C1 segment of cervical spinal cord (tissue), 14 donors: ENCODE measurements at places on chromosomes 4 and X.

DNA sequence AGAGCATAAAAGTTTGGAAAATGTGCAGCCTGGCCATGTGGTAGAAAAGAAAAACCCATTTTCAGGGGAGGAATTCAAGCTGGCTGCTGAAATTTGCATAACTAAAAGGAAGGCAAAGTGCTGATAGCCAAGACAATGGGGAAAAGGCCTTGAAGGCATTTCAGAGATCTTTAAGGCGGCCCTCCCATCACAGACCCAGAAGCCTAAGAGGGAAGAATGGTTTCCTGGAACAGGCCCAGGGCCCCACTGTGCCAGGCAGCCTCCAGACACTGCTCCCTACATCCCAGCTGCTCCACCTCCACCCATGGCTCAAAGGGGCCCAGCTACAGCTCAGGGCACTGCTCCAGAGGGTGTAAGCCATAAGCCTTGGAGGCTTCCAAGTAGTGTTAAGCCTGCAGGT is 158.0 kb upstream of the PRDX4 start:
- no peak for DNase-seq

DNA sequence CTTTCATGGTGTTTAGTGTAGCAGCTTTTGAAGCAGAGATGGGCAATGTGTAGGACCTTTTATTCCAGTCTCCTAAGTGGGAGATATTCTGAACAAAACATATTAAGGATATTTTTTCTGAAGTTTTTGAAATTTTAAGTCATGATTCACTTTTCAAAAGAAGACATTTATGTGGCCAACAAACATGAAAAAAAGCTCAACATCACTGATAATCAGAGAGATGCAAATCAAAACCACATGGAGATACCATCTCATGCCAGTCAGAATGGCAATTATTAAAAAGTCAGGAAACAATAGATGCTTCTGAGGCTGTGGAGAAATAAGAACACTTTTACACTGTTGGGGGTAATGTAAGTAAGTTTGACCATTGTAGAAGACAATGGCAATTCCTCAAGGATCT is 76.0 kb downstream of the FAT4 start:
- no peak for DNase-seq

- no peak for DNase-seq
Observed at GRCh38 chr4:138408758-138409157, 166.6 kb upstream of the SLC7A11 start.

DNA sequence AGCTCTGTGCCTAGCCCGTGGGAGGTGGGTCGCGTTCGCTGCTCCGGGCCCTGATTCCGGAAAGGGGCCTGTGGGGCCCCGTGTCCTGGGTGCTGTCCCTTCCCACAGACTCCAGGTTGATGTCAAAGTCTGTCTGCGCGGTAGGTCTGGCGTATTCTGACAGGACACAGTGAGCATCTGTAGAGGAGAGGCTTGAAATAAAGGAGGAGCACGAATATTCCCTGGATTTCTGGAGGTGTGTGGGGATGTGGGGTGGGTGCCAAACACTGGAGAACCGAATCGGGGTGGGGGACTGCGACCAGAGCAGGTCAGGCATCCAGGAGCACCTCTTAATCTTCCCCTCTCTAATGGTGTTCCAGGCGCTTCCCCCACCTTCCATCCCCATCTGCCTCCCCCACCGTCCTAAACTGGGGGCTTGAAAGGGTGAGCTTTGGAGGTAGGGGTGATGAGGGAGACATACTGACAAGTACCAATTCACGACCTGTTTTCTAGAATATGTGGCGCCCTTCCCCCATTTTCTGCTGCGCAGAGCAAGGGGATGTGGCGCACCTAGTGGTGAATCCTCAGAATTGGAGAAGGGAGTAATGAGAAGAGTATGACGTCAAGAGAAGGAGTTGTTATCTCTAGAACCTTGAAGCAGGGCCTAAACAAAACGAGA is 877 bp downstream of the GPRASP1 start:
- peak; percentile 23 for DNase-seq

- no peak for DNase-seq
Observed at GRCh38 chrX:30530606-30531005, 47.0 kb downstream of the TASL start.

GRCh38 chr4:4923201-4923600 is 63.7 kb downstream of the MSX1 start:
- no peak for DNase-seq

DNA sequence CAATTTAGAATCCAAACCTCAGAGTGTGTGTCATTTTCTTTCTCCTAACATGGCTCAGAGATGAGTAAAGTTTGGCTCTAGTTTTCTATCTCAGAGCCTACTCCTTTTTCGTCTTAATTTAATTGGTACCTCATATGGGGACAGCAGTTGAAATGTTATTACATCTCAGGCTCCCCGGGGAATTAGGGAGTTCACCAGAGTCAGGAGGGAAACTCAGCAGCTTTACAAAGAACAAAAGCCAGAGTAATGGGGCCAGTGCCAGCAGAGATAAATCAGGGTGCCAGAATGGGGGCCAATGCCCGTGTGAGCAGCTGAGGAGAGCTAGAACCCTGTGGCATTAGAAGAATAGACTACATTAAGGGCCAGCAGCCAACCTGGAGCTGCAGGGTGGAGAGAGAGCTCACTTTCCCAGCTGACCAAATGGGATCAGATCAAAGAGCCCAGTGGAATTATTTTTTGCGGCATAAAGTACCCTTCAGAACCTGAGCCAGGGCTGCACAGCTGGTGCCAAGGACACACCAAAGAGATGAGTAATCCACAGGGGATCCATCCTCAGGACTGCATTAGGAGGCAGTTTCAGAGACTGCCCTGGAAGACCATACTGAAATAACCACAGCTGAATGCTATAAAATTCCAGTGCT is 207.1 kb upstream of the DKK2 start:
- DNase-seq = no peak

GRCh38 chr4:182802621-182803020 is 114.6 kb downstream of the DCTD start:
- DNase-seq = no peak

DNA sequence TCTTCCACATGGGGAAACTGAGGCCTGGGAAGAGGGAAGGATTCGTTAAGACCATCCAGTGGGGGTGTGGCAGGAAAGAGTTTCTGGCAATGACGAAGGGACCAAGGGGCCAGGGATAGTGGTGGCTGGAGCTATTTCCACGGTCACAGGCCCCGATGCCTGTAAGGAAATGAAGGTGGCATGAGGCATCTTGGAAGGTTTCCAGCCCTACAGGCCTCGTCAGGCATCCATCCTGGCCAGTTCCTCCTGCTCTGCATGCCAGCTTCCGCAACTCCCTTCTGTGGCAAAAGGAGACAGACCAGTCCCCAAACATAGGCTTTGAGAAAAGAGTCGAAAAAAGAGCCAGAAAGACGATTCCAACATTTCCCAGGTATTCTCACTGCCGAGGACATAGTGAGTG is 9.2 kb upstream of the C4orf50 start:
- no peak for DNase-seq

DNA sequence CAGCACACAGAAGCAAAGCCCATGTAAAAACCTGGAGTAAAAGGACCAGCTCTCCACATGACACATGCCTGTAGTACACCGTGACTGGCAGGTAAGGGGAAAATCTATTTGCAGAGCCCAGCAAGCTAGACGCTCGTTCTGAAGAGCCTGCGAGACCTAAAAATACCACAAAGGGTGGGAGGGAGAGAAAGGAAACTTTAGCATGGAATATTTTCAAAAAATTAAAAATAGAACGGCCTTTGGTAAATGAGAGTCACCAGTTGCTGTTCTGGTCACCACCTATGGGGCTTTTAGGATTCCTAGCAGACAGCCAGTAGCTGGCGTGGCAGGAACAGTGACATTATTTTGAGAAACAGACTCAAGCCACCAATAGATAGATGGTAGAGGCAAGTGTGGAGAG is 115.5 kb downstream of the MID1IP1 start:
- DNase-seq = no peak

DNA sequence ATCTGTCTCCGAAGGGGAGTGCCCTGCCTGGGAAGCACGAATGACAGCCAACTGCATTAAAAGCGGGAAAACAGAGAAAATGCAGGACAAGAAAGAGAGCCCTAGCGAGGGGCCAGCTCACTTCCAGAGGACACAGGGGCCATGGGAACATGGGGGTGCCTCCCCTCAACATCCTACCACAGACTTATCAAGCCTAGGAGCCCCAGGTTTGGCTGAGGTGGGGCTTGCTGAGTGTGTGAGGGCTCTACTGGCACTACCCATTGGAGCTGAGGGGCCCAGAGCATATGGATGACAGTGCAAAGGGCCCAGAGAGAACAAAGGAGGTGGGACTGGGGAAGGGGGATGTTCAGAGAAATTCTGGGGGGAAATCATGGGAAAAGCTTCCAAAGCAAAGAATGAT is 101.8 kb downstream of the PJA1 start:
- no peak for DNase-seq
